CD4-positive, alpha-beta T cell treated with Interleukin-12 subunit alpha and Interleukin-12 subunit beta, for 1 hour (primary cell): ENCODE measurements at places on chromosomes 13 and 19.

GRCh38 chr13:100630555-100630954, 42.0 kb upstream of the GGACT start:
- DNase-seq: no peak

- no peak for DNase-seq
These were observed 489.2 kb upstream of the ATXN8OS start for GRCh38 chr13:69618393-69618792.

DNA sequence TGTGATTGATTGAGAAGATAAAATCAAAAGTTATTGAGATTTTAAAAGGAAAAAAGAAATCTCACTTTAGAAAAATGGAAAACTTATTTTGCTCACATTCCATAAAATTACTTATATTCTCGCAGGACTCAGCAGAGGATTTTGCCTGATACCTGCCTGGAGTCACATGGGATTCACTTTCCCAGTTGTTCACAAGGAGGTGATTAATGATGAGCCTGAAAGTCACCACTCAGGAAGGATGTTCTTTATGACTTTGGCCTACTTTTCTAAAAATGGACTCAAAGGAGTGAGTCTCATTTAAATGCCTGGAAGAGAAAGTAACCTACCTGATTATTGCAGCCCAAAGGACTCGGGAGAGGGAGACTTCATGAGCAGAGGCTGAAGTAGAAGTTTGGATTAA, 34.5 kb upstream of the FAM216B start:
- no peak for DNase-seq

GRCh38 chr19:54465426-54466109, 2.0 kb upstream of the LENG9 start:
- DNase-seq: no peak

- DNase-seq: no peak
These were observed 13.2 kb downstream of the KLHL26 start for GRCh38 chr19:18650021-18650390.
